ENCODE measurements at places on chromosomes 11 and 22. TPM values are rescaled to one million over a fixed set of nuclear protein-coding genes. Genes with fewer than 3 reads are reported as not detected.

Gene RASD2
- total RNA-seq = not detected

Gene FGF4
- total RNA-seq = not detected

Gene KCTD14
- 1.1 TPM for total RNA-seq

Gene CSKMT
- total RNA-seq = 7.4 TPM

Gene BIRC2
- total RNA-seq = 26.1 TPM

Gene MYEOV
- total RNA-seq = not detected

Gene GPHA2
- total RNA-seq = not detected

Gene HOATZ
- not detected for total RNA-seq

All from smooth muscle cell of the coronary artery (primary cell).